Endodermal cell (in vitro differentiated cells): ENCODE measurements at places on chromosomes 7 and 10.

DNA sequence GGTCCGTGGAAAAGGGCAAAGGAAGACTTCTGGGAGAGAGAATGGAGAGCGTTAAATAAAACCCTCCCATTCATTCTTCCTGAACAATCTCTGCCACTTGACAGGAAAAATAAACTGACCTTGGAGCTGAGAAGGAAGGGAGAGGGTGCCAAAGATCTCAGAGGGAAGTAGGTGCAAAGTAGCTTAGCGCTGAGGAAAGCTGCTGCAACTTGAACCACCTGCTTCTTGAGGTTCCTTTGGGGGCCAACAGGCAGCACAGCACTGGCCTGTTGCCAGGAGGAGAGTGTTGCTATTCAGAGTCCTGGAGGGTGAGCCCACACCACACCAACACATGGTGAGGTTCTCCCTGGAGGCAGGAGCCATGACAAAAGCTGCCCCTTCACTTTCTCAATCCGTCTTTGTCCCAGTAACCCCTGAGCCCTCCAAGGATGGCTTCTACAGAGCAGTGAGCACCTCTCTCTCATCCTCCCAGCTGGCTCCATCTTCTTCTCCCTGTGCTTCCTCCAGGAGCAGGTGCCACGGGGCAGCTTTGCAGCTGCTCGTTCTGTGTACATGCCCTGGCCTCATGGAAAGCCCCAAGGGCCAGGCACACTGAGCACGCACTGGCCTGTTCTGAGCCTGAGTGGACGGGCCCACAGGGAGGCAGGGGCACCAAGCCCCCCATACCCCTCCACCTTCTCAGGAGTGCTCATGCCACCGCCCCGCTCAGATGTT lies 101.3 kb downstream of the STRA8 start:
- DNase-seq, result no peak

- no peak for DNase-seq
Observed at GRCh38 chr10:42618424-42618823, 19.9 kb downstream of the ZNF33B start.

DNA sequence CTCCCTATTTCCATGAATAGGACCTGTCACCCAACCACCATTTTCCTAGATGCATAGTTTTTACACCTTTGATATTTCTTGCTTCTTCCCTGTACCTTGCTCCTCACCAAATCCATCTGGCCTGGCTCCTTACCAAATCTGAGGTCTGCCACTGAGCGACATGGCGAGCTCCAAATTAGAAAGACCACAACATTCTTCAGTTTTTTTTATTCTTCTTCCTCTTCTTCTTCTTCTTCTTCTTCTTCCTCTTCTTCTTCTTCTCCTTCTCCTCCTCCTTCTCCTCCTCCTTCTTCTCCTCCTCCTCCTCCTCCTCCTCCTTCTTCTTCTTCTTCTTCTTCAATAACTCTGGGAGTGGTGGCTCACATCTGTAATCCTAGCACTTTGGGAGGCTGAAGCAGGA lies 7.1 kb downstream of the CPED1 start:
- no peak for DNase-seq

DNA sequence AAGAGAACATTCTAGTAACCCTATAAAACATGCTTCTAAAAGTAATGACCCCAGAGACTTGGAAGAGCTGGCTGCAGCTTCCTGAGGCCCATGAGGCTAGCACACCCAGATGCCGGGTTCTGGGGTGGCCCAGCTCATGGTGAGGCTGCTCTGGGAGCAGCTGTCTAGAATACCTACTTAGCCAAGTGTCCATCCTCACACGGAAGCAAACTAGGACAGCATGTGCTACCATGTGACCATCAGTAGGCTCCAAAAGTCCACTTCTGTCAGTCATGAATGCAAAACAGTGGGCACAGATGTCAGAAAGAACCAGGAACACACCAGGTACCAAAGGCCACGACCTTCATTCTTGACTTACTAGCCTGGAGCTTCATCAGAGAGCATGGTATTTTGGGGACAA lies 32.4 kb downstream of the CTBP2 start:
- no peak for DNase-seq

DNA sequence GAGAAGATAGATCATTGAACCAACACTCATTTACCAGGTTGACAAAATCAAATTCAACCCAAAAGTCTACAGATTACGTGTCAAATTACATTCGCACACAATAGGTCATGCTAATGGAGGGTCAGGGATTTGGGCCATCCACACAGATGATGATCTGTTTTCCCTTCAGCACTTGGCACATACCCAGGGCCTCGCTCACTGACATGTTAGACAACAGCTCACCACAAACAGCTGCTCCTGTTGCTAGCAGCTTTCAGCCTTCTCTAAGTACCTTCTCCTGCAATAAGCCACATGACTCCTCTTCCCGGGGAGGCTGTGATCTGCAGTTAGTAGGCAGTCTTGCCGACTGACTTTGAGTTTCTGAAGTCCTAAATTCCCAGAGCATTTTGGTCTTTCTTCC lies 18.4 kb downstream of the NKX2-3 start:
- peak; percentile 55 for DNase-seq

DNA sequence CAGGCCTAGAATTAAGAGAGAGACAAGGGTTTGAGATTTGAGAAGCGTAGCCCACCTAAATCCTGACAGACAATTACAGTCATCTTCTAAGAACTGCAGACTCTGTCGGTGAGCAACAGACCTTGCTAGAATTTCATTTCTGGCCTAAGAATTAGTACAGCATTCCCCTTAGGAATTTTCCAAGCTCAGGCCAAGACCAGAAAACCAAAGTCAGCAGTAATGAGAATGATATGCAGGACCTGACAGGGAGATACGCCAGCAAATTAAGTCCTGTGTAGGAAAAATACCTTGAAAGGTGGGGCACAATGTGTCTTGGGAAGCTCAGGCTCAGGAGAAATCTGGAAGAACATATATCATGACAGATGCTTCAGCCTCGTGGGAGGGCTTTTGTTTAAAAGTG lies 52.7 kb upstream of the HERPUD2 start:
- DNase-seq, result no peak

DNA sequence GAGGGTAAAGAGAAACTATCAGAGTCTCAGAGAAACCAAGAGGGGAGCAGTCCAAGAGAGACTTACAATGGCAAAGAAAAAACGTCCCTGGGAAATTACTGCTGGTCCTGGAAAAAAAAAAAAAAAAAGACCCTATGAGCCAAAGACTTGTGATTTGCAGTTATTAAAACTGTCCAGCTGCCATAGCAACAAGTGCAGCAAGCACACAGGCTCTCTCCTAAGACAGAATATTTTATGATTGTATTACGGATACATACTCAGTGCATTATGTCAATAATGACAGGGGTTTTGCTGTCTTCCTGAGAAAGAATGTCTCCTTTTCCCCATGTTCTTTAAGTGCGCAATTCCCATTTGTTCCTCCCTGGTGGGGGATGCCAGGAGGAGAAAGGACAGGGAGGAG lies 178.5 kb downstream of the GPAM start:
- no peak for DNase-seq

- DNase-seq, result peak; percentile 58
Observed at GRCh38 chr10:53463539-53463938, 691.0 kb upstream of the MBL2 start.

DNA sequence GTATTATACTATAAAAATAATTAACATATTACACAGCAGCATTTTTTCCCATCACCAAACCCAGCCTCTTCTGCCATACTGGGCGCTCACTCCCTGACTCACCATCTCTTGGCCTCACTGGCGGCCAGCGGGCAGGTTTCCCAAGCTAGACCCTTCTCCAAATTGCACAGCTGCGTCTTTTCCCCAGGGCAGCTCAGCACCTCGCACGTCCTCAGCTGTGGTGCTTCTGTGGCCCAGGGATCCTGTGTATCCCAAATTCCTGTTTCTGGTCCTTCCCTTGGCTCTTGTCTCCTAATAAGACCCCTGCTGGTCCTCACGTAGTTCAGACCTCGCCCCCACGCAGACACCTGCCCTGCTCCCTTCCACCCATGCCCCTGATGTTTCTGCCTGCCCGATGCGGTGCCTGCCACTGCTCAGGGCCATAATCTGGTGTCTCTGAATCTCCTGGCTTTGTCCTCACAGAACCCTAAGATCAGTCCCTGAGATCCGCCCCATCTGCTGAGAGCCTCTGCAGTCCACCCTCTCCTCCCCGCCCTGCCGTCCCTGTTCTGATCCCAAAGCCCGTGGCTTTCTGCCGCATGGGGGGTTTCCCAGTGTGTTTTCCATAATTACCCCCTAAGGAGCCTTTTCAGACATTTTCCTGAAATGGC lies 290.1 kb downstream of the TCERG1L start:
- DNase-seq, result no peak

GRCh38 chr7:139571190-139571589 lies 47.7 kb downstream of the CLEC2L start:
- peak; percentile 49 for DNase-seq

DNA sequence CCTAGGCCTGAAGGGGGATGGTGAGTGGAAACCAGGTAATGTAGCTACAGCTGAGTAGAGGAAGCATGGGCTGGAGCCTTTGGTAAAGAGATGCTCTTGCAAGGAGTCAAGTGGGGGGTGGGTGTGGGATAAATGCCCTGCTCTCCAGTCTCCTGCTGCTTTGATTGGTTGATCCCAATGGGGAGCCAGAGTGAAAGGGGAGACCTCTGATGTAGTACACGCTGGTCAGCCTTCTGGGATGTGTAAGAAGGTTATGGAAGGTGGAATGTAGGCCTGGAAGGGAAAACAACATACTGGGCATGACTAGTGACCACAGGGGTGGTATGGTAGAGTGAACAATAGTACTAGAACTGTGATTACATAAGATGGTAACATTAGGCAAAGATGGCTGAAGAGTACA lies 44.3 kb downstream of the TET1 start:
- no peak for DNase-seq

GRCh38 chr7:150337179-150337578 lies 4.2 kb downstream of the RARRES2 start:
- no peak for DNase-seq

- no peak for DNase-seq
Observed at GRCh38 chr10:3401491-3401938, 228.9 kb upstream of the PITRM1 start.

GRCh38 chr7:116499168-116500077 lies at the start of gene CAV2:
CAV2 (plus strand) TSS chr7:116499738; CDS start chr7:116499782, 44 bp downstream.
- DNase-seq, result peak; percentile 90

DNA sequence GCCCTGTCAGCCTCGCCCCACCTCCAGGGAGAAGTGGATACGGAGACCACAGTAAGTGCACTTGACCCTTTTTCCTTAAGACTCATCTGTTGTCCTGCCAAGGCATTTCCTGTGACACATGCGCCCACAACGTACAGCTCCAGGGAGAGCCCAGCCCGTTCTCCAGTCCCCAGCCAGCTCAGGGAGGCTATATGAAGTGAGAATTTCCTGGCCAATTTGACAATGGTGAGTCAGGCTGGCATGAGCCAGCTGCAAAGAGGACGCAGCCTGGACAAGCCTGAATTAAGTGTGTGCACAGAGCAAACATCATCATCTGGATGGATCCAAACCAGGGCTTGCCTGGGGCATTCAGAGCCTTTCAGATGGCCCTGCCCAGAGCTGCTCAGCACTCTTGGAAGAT lies 244.8 kb downstream of the KCNMA1 start:
- no peak for DNase-seq

DNA sequence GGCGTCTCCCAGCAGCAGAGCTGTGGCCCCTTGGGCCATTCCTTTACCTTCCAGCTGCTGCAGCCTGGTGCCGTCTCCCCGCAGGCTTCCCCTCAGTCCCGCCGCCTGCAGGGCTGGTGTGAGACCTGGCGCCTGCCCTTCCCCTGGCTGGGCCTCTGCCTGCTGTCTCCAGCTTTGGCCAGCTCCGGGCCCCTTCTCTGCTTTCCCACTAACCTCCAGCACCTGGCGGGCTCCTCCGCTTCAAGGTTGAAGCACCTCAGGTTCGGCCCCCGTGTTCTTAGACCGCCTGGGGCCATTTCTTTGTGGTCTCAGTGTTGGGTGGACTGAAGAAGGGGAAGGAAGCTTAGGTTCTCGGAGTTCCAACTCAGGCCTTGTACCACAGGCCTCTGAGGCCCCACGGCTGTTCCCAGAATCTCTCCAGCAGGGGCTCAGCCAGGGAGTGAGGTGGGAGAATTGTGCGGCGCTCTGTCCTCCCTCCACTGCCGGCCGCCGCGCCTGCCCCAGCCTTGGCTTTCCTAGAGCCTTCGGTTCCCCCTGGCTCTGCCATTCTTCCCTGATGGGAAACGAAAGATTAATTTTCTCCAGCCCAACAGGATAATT lies 30.3 kb downstream of the GBX1 start:
- DNase-seq, result peak; percentile 80
